ENCODE measurements at places on chromosomes 3 and 15.

- DNase-seq = no peak
Observed at GRCh38 chr15:74384881-74385643, 17.6 kb upstream of the CYP11A1 start.

GRCh38 chr15:35979608-35980007 is 433.6 kb upstream of the DPH6 start:
- DNase-seq = no peak

- no peak for DNase-seq
Observed at GRCh38 chr3:184756151-184757021, 44.5 kb upstream of the MAGEF1 start.

DNA sequence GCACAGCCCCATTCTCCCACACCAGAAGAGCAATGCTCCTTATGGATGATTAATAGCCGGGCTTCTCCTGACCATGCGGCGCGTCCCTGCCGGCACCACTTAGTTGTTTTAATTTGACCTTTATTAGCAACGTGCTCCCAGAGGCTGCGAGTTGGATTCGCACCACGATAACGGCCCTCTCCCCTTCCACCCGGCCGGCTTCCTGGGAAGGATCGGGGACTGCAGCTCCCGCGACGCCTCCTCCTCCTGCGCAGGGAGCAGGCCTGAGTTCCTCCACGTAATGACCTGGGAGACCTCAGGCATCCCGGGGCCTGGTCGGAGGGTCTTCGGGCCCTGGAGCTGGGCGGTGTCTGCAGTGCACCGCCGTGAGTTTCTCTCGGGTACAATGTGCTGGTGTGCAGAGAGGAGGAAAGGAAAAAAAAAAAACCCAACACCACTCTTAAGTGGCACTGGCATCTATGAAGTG is 243.3 kb upstream of the TOPAZ1 start:
- peak; percentile 77 for DNase-seq

- DNase-seq = peak; percentile 53
Observed at GRCh38 chr3:184908859-184909258, 96.9 kb downstream of the VPS8 start.

DNA sequence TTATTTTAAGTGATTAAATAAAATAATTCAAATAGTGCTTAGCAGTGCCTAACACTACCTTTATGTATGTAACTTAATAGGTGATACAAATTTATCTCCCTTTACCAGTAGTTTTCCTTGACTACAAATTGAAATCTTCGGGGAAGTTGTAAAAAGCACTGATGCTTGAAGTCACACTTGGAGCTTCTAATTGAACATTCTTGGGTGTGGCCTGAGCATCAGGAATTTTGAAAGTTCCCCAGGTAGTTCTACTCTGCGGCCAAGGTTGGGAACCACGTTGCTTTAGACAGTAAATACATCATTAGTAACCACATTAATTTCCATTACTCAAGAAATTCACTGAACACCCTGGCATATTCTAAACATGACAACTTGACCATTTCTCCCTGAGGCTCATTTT is 351.4 kb downstream of the CNTN6 start:
- DNase-seq = no peak

DNA sequence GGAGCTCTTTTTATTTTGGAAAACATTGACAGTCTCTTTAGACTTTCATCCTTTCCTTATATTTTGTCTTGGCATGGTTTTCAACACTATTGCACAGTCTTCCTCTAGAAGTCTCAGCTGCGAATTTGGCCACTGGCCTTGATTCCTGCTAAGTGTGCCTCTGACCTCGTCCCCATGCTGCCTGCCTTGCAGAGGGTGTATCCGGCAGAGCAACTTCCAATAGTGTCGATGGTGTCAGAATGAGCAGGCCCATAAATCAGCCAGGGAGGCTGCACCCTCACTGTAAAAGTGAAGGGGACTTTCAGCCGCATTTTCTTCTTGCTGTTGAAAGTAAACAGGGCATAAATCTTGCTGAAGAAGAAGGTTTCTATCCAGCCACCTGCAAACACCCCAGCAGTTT is 336.7 kb upstream of the TRIM42 start:
- peak; percentile 46 for DNase-seq

- no peak for DNase-seq
Observed at GRCh38 chr3:126463521-126463920, 12.2 kb downstream of the ZXDC start.

- DNase-seq = peak; percentile 56
Observed at GRCh38 chr15:68204776-68205557, at the start of gene CALML4. Gene CALML4 (minus strand): TSS chr15:68205332. CDS start chr15:68205247, 85 bp downstream.

- DNase-seq = no peak
Observed at GRCh38 chr3:35641331-35641730, 2.0 kb downstream of the ARPP21 start.

- no peak for DNase-seq
Observed at GRCh38 chr3:41180396-41180795, 18.9 kb upstream of the CTNNB1 start.

DNA sequence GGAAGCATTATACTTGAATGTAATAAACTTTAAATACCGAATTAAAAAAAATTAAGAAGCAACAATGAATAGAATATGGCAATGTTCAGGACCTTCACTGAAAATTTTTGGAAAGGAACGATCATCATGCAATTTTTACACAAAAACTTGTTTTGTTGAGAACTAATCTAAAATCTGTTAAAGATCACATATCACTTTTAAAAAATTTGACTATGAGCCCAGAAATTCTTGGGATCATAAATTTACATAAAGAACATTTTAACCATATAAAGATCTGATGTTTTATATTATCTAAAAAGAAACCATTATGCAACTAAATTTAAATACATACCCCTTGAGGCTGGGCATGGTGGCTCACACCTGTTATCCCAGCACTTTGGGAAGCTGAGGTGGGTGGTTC is 76.2 kb upstream of the MELTF start:
- DNase-seq = no peak

DNA sequence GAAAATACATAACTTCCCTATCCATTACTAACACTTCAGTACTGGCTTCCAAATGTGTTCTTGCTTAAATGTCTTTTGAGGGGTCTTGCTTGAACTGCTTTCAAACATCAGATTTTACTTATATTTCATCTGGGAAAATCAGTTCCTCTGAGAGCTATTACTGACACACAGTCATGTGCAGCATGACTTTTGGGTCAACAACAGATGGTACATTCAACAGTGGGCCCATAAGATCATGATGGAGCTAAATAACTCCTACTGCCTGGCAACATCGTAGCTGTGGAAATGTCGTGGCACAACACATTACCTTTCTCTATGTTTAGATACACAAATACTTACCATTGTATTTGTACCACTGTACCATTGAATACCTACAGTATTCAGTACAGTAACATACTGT is 43.8 kb downstream of the WWTR1 start:
- DNase-seq = no peak

DNA sequence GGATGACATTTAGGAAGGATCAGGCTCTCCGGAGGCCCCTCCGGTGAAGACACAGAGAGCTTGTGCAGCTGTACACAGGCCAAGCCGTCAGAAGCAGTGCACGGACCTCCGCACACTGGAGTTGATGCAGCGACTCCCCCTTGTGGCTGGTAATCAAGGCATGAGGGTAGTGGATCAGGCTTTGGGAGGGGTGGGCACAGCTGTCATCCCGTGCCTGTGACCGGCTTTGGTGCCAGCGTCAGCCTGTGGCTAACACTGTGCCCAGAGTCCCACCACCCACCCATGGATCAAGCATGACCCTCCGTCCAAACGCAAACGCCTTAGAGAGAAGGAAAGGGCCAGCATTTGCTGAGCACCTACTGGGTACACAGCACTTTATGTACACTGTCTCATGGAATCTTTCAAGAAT is 8.2 kb upstream of the GRIP2 start:
- peak; percentile 86 for DNase-seq

GRCh38 chr15:70033529-70034140 is 64.1 kb downstream of the TLE3 start:
- no peak for DNase-seq

DNA sequence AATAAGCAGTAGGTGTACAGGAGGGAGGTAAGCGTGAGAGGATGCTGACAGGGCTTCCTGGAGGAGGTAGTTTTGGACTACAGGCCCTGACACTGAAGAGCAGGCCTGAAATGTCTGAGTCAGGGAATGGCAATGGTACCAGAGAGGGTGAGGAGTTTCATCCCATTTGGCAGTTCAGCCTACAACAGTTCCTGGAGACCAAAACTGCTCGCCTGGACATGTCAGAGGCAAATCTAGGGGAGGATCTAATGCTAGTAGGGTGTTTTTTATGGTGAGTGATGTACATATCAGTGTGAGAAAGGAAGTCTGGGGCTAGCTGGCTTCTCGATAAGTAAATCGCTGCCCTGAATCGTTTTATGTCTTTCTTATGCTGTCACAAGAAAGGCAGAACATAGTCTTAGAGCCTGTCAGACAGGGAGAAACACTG is 13.8 kb upstream of the TNFSF10 start:
- DNase-seq = no peak

GRCh38 chr3:132164469-132165092 is 129.8 kb upstream of the CPNE4 start:
- no peak for DNase-seq

DNA sequence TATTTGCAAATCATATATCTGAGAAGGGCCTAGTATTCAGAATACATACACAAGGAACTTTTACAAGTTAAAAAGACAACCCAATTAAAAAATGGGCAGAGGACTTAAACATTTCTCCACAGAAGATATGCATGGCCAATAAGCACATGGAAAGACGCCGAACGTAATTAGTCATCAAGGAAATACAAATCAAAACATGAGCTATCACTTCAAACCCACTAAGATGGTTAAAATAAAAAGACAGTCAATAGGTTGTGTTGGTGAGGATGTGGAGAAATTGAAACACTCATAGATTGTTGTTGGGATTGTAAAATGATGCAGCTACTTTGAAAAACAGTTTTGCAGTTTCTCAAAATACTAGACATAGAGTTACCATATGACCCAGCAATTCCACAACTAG is 61.2 kb upstream of the NEO1 start:
- DNase-seq = no peak

DNA sequence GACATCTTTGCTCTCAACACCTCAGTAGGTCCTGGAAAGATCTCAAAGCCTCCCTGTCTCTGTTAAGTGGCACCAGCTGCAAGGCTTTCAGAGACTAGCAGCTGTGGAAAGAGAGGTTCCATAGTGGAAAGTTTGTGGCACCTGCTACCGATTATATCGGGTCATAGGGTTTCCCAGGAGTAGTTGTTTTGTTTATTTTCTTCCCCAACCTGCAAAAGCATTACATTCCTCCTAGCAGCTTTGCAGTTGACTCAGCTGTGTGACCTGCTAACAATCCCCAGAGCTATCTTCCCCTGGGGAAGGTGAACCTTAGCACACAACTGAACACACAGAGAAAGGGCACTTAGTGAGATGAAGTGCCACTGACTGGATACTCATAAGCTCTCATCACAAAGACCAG is 598.9 kb upstream of the GRM7 start:
- no peak for DNase-seq

- DNase-seq = no peak
Observed at GRCh38 chr3:119420196-119420595, 43.2 kb downstream of the TMEM39A start.

- DNase-seq = no peak
Observed at GRCh38 chr3:10757821-10758130, 58.3 kb upstream of the SLC6A11 start.

DNA sequence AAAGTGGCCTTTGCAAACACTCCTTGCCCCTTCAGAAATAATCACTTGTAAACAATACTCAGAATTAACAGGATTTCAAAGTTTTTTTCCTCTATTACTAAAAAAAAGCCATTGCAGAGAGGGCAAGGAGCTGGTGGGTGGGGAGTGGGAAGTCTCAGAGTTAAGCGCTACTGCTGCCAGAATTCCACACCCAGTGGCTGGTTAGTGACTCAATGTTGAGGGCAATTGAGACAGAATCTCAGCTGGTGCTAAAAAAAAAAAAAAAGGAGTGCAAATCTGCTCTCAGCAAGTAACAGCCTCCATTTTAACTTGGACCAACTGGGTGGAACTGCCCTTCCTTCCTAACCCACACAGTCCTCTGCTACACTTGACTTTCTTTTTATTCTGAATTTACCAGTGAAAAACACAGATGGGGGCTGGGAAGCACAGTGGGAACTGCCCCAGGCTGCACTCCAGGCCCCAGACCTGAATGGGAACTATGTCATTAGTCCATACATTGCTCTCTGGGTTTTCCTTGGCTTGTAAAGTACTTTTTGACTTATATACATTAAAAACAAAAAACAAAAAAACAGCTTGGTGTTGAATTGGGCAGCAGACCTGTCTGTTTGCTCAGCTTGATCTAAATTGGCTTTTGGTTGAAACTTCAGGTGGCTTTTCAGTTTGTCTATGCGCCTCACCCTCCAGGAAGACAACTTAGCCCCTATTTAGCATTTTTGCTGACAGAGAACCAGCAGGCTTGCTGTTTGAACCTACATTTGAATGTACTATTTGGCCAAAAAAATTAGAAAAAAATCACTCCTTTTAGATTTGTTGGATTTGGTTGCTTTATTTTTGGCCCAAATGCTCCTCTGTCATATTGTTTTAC is 357.8 kb upstream of the TBL1XR1 start:
- peak; percentile 73 for DNase-seq

- DNase-seq = no peak
Observed at GRCh38 chr3:48747706-48748105, 30.7 kb upstream of the IP6K2 start.

GRCh38 chr3:185517387-185518130 is 18.7 kb upstream of the TMEM41A start:
- no peak for DNase-seq

GRCh38 chr15:26455828-26456227 is 317.0 kb downstream of the GABRB3 start:
- DNase-seq = no peak

GRCh38 chr3:172538368-172539151 is 15.3 kb upstream of the TNFSF10 start:
- DNase-seq = no peak

- peak; percentile 83 for DNase-seq
Observed at GRCh38 chr15:66842710-66843441, 140.8 kb downstream of the SMAD6 start.

DNA sequence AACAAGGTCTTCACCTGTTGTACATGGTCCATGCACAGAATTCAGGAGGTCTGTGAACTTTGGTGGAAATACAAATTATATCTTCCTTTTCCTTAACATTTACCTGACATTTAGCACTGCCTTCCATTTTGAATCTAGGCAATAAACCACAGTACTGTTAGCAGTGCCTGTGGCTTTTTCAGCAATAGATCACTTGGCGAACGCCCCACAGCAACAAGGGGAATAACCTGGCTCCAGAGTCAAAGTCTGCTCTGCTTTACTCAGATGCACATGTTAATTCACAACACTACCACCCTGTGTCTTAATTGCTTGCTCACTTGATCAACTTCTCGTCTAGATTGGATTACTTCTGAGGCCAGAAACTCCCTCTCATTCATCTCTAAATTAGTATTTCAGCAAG is 414.6 kb upstream of the PROK2 start:
- no peak for DNase-seq

GRCh38 chr3:95456835-95457234 is 1357.6 kb upstream of the EPHA6 start:
- no peak for DNase-seq

- no peak for DNase-seq
Observed at GRCh38 chr3:64392001-64392400, 166.7 kb upstream of the PRICKLE2 start.

GRCh38 chr3:162211470-162211869 is 714.9 kb downstream of the OTOL1 start:
- DNase-seq = no peak

- no peak for DNase-seq
Observed at GRCh38 chr3:48985831-48986376, 4.1 kb upstream of the P4HTM start.

- DNase-seq = peak; percentile 56
Observed at GRCh38 chr15:67241132-67241855, 13.2 kb downstream of the AAGAB start.
